NCI-H1105 treated with DMSO at 0.1 percent for 48 hours (cell line): ENCODE measurements at places on chromosomes 4 and X.

DNA sequence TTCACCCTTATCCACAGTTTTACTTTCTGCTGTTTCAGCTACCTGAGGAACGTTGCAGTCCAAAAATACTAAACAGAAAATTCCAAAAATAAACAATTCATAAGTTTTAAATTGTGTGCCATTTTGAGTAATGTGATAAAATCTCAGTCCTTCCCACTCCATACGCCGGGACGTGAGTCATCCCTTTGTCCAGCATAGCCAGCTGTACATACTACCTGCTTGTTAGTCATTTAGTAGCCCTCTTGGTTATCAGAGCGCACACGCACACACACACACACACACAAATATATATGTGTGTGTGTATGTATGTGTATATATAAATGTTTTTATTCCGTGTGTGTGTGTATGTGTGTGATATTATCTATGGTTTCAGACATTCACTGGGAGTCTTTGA lies 4.8 kb upstream of the CCSER1 start:
- DNase-seq: no peak

DNA sequence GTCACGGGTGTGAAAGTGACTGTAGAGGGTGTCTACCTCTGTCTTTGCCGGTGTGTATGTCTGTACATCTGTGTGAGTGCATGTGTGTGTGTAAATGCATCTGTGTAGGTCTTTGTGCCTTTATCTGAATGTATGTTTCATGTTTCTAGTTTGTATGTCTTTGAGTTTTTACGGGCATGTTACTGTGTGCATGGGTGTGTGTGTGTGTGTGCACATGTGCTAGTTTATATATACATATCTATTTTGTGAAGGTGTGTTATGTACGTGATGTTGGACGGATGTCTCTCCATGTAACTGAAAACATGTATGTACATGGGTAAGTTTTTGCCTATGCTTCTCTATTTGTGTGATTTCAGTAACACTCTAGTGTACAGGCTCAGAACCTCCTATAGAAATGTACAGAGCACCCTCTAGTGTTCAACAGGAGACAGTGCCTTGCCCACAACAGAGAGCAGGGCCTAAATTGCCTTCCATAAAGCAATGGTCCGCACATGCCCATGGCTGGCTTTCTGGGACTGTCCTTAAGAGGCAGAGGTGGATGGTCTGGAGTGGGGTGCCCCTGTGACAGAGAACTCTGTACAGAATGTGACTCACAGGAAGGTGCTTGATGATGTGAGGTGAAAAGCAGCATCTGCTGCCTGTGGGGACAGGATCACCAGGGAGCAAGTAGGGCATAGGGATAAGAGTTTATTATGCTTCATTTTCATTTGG lies 343.5 kb downstream of the RAPGEF2 start:
- peak; percentile 51 for DNase-seq

GRCh38 chrX:16828124-16828908 lies 41.8 kb downstream of the RBBP7 start:
- no peak for DNase-seq

DNA sequence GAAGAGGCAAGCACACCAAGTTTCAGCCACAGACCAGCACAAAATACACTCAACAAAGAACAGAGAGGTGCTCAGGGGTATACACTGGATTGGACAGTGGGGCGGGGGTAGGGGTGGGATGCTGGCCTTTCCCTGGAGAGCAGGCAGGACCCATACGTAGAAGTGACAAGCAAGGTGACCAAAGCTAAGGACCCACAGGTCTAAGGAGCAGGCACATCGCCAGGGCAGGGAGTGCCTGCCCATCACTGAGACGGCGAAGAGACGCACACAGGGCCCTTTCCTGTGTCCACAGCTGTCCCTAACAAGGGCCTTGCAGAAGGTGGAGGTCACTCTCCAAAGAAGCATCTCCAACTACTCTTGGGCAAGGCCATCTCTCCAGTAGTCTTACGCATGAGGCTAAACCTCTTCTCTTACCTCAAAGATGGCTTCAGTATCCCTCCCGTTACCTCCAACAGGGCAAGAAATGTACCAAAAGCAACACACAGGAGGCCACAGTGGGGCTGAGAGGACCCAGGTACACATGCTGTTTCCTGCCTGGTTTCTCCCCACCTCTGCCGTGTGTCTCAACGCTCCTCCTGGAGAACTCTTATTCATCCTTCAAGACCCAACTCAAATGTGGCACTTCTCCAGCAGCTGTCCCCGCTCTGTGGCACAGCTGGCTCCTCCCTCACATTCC lies 6.5 kb downstream of the WDR1 start:
- DNase-seq: no peak

DNA sequence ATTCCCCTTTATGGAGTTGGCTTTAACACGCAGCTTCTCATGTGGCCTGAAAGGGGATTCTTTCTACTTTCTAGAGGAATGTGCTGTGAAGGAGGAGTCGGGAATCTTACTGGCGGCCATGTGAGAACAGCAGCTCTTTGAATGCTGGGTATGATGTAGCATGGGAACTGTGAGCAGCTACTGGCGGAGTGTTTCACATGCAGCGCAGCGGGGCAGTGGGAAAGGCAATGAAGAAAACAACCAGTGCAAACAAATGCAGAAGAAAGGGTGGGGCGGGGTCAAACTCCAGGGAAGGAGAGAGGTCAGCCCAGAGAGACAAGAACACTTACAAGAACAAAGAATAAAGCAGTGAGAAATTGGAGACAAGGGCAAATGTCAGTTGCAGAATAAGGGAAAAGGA lies 363.8 kb upstream of the FTHL17 start:
- no peak for DNase-seq

DNA sequence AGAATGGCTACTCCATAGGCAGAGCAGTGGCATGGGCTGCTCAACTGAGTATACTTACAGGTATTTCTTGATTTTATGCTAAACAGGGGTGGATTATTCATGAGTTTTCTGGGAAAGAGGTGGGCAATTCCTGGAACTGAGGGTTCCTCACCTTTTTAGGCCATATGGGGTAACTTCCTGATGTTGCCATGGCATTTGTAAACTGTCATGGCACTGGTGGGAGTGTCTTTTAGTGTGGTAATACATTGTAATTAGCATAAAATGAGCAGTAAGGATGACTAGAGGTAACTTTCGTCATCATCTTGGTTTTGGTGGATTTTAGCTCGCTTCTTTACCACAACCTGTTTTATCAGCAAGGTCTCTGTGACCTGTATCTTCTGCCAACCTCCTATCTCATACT lies 48.2 kb upstream of the HPSE start:
- no peak for DNase-seq

DNA sequence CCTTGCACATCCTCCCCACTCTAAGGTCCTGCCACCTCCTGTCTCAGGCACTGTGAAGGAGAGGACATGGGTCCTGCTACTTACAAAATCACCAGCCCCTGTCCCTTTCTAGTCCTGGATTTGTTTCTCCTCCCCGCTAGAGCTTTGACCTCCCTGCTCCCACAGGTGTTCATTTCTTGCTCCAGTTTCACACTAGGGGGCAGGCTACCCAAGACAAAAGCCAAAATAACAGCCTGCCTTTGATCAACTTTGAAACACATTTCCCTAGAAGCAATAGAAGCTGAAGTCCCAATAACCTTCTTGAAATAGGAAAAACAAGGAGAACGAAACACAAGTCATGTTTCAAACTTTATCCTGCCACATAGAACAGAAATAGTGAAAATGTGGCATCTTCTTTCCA lies 164.4 kb downstream of the QDPR start:
- no peak for DNase-seq

GRCh38 chr4:94354474-94354896 lies 11.8 kb upstream of the HPGDS start:
- no peak for DNase-seq

- no peak for DNase-seq
These were observed 173.9 kb downstream of the SCFD2 start for GRCh38 chr4:53191997-53192396.

DNA sequence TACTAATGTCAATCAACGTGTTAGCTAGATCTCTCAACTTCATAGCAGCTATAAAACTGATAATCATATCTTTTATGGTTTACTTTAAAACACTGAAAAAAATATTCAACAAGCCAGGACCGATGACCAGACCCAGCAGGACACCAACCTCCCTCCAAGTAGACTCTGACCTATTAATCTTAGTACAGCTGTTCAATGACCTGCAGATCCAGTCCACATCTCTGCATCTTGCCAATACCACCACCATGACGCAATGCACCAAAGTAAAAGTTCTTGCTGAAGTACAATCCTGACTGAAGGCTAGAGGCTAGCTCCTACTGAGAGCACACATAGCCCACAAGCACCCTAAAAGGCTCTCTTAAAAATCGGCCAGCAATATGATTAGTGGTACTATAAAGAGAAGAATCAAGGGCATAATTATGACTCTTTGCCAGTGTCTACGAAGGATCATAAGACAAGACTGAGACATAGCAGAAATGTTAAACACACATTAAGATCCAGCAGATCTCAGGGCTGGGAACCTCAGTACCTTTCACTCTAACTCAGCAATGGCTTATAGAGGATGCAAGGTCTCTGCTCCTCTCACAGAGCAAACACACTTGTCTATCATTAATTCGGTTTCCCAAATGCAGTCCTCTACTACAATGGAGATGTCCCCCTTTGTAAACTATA lies 7.6 kb downstream of the MED14 start:
- DNase-seq: no peak

DNA sequence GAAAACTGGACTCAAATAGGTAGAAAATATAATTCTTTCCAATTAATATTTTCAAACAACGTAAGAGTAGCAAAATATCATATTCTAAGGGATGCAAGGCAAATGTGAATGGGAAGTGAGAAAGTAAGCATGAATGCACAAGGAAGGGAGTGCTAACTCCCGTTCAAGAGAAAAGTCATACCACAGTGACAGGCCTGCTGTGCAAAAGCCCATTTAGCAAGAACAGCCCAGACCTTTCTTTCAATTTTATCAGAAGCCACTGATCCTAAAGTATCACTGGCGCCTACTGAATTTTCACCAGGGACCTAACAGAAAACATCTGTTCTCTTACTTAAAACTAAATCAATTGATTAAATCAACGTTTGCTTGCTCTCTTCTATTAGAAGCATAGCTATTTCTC lies 157.9 kb upstream of the DKK2 start:
- no peak for DNase-seq

GRCh38 chr4:48122756-48123155 lies 11.3 kb downstream of the TXK start:
- DNase-seq: no peak

DNA sequence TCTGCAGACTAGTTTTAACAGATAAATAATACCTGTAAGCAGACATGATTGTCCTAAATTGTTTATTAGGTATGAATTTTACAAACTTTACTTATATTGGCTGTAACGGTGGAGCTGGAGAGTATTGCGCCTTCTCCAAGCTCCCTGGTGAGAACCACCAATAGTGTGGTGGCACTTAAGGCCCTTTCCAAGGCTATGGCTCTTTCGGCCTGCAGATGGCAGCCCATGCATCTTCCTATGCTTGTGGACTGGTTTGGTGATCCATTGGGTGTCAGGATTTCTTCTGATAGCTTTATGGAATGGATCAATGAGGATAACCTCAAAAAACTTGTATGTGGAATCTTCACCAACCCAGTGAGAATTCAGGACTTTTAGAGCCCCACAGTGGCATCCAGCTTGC lies 7.8 kb downstream of the LARP1B start:
- DNase-seq: no peak

DNA sequence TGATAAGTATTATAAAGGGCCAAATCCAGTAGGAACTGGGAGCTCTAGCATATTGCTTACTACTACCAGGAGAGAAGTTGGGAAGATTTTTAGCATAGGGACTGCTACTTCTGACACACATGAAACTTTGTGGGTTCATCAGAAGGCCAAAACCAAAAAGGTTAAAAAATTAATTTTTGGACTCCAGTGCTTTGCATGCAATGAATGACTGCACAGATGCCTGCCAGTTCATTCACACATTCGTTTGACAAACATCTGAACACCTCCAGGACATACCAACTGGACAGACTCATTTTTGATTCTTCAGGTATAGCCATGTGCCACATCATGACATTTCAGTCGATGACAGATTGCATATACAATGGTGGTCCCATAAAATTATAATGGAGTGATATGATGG lies 79.8 kb downstream of the MID1IP1 start:
- DNase-seq: no peak

- no peak for DNase-seq
These were observed 287.6 kb downstream of the ARHGAP24 start for GRCh38 chr4:85762529-85762871.

DNA sequence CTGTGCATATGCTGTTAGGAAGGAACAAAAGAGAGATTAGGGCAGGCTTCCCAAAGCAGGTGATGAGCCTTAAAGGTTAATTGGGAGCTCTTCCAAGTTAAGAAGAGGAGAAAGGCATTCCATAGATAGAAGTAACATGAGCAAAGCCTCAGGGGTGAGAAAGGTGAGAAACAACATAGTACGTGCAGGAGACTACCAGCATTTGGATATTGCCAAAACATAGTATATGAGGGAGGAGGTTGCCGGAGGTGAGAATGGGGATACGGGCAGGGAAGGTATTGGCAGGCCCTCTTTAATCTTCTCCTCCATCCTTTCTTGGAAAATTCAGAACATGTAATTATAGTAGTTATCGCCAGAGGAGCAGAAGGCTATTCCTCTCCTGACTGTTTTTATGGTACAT lies 96.1 kb upstream of the MBNL3 start:
- DNase-seq: no peak

DNA sequence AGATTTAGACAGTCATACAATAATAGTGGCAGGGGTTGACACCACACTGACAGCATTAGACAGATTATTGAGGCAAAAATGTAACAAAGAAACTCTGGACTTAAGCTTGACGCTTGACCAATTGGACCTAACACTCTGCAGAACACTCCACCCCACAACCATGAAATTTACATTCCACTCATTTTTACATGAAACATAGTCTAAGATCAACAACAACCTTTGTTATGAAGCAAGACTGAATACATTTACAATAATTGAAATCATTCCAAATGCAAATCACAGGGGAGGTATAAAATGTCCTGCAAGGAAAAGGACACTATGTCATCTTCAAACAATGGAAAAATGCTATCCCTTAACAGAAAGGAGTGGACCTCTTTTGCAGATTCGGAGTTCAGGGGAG lies 4.9 kb upstream of the UGT2B10 start:
- no peak for DNase-seq

GRCh38 chrX:136354201-136354600 lies 53.4 kb downstream of the ADGRG4 start:
- DNase-seq: no peak

DNA sequence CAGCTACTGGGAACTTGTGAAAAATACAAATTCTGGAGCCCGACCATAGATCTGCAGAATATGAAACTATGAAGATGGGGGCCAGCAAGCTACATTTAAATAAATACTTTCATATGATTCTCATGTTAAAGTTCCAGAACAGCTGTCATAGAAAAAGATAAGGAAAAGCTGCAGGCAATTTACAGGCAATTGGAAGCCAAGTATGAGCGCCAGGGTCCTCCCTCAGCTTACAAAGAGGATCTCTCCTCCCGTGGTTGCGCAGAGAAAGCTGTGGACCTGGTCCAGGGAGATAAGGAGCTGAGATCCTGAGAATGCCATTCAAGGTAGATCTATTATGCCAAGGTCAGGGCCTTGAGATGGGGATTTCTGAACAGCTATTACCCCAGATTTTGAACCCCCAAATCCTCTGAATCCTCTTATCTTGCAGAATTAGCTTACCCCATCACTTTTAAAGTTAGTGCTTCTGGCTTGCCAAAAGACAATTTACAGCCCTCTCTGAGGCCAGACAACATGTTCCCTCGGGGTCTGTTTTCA lies 25.6 kb upstream of the FRAS1 start:
- no peak for DNase-seq
